Stimulated activated CD8-positive, alpha-beta memory T cell treated with anti-CD3 and anti-CD28 coated beads, Interleukin-4, amount 100 ng/mL, for 4 hours (primary cell): ENCODE measurements at places on chromosomes 1 and 21.

GRCh38 chr21:42066521-42066920 is 4.6 kb upstream of the UMODL1 start:
- no peak for DNase-seq

DNA sequence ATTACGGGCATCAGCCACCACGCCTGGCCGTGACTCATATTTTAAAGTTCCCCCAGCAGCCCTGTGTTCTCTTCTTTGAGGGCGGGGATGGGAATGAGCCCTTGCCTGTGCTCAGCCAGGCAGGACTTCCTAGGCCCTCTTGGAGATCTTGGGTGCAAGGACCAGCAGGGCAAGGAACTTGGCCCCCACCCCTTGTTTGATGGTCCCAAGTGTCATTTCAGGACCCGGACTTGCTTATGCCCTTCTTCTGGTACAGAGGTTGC is 9.3 kb downstream of the RASSF5 start:
- no peak for DNase-seq

DNA sequence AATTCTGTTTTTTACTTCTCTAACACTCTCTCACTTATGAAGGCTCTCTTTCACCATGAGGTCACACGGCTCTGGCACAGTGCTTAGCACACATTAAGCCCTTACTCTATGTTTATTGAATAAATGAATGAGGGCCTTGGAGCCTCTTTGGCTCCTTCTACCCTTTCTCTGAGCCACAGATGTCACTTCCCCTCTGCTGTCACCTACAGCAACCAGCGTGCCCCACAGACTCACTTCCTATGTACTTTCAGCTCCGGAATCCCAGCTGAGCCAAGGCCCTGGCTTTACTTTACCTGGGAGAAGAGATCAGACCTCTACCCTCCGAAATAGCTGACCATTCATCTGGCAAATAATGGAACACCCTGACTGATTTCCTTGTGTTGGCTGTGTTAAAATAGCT is 53.7 kb upstream of the HMCN1 start:
- DNase-seq = no peak

DNA sequence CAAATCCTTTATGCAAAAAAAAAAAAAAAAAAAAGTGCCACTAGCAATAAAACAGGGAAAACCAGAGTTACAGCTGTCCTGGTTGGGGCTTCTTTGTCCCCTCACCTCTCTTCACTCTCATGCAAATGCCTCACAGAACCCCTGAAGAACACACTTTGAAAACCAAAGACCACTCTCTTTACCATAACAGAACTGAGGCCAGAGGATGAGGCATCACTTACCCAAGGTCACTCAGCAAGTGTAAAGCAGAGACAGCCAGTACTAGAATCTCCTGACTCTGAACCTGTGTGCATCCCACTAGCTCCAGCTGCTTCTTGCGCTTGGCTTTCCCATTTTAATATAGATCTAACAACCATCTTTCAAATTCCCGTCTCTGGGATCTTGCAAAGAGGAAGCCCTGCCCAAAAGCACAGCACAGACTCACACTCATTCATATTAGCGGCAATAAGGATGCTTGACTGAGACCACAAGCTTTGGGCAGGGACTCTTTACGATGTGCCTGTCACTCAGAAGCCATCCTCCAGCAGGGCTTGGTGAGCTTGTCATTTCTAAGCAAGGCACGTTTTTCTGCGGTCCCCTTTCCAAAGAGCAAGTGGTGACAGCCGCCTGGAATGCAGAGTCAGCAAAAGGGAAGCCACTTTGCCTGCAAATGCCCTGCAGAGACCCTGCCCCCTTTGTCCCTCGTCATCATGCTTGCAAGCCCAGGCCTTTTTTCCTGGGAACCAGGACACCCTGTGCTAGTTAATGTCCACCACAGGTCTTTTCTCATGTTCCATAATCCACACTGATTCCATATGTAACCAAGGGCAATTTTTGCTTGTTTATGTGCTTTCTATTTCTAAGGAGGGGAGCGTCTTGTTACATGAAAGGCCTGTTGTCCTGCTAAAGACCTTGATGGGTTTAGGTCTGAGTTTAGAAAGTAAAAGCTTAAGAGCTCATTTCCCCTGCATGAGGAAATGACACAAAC is 76.5 kb upstream of the NFIA start:
- no peak for DNase-seq

- no peak for DNase-seq
These were observed 19.1 kb downstream of the NME7 start for GRCh38 chr1:169348383-169349036.

DNA sequence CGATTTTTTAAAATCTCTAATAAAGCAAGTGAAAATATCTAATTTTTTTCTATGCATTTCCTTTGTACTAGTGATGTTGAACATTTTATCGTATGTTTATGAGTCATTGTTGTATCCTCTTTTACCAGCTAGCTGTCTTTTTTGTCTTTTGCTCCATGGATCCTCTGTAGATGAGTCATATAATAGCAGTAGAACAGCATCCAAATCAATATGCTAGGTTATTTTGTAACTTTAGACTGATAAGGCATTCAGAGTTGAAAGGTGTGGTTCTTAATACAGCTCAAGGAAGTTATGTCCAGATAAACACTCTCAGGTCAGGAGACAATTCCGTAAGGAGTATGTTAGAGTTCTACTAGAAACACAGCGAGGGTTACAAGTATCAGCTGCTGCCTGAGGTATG is 31.9 kb downstream of the MAP10 start:
- DNase-seq = no peak

- no peak for DNase-seq
These were observed 452.6 kb downstream of the PTBP2 start for GRCh38 chr1:97174039-97174704.

DNA sequence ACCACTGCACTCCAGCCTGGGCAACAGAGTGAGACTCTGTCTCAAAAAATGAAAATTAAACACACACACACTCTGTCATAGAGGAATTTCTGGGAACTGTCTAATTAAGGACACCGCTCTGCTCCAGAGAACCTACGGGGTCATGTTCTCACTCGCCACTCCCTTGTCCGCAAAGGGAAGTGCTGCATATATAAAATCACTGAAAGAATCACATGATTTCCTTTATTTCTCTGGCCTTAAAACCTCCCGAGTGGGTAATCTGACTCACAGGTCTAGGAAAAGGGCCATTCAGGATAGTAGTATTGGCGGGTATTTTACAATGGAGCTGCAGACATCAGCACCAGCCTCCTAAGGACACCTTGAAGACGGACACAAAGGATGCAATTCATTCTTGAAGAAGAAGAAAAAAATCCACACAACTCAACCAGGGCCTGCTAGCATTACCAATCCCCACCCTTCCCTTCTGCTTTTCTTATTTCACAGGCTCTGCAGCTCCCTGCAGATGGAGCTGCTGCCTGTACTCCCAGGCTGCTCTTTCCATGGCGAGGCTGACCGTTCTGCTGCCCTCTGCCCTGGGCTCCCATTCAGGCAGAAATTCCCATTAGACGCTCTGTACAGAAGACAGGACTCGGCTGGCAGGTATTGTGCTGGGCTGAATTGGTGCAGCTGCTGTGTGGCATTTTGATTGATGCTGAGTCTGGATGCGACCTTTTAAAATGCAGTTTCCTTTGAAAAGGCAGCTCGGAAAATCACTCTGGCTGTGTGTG is 53.3 kb upstream of the FAM89A start:
- no peak for DNase-seq

DNA sequence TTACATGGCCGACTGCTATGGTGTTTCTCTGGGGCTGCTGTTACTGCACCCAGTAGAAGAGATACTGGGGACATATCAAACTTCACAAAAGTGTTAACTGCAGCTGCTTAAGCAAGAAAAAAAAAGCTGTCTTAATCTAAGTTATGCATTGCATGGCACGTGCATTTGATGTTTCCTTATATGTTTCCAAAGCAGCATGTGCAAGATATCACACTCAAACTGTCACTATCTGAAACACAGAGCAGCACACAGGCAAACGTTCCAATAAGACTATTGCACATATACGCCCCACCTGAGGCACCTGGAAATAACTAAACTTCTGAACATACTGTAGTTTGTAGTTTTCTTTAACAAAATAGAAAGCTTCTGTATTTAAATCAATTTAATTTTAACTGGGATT is 671.4 kb upstream of the ADGRL2 start:
- DNase-seq = no peak

- no peak for DNase-seq
These were observed 176.9 kb downstream of the FASLG start for GRCh38 chr1:172835834-172836233.

DNA sequence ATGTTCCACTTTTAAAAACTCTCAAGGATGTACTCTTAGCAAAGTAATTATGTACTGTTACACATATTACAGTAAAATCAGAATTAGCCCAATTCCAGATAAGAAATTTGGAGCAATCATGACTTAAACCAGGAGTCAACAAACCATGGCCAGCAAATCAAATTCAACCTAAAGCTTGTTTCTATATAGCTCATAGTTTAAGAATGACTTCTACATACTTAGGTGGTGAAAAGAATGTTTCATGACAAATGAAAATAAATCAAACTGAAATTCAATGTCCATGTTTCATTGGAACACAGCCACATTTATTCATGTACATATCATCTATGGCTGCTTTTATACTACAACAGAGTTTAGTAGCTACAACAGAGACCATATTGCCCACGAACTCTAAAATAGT is 35.1 kb downstream of the FRRS1 start:
- no peak for DNase-seq

DNA sequence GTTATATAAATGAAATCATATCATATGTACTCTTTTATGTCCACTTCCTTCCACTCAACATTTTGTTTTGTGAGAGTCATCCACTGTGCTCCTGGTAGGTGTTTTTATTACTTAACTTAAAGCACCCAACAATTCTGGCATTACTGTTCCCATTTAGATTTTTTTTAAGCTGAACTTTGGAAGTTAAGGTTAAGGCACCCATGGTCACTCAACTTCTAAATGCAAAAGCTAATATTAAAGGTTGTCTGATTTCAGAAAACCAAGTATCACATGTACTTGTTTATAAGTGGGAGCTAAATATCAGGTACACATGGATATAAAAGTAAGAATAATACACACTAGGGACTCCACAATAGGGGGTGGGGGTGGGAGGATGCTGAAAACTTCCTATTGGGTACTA is 42.7 kb downstream of the SCMH1 start:
- no peak for DNase-seq
